Activated CD4-positive, alpha-beta memory T cell treated with anti-CD3 and anti-CD28 coated beads, Interleukin-2, amount 10 ng/mL, durations not matched to agents 7 days and 5 days (primary cell): ENCODE measurements at places on chromosomes 5 and 9.

DNA sequence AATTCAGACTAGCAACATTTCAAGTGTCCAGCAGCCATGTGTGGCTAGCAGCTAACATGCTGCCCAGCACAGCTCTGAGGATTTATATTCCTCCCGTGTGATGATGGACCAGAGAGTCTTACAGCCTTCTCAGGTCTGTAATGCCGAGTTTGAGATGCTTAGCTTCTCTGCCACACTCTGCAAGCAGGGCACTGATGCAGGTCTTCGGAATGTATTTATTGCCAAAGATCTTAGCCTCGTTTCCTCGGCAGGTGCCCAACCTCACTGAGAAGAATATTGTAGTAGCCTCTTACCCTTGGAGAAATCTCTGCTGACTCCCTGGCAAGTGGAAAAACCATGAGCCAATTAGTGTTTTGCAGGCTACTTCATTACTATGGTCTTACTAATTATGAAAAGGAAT lies 3.7 kb upstream of the RAI14 start:
- DNase-seq = no peak

GRCh38 chr9:72473474-72474261 lies 47.7 kb upstream of the TMC1 start:
- no peak for DNase-seq

- DNase-seq = no peak
These were observed 2.9 kb downstream of the SLC45A2 start for GRCh38 chr5:33981408-33982162.

GRCh38 chr9:125121146-125121545 lies 22.2 kb downstream of the SCAI start:
- no peak for DNase-seq

GRCh38 chr5:180908998-180909731 lies 10.2 kb downstream of the BTNL8 start:
- DNase-seq = no peak

GRCh38 chr5:151224372-151224771 lies 480 bp upstream of the CCDC69 start:
- no peak for DNase-seq

- no peak for DNase-seq
These were observed 16.3 kb upstream of the LAMC3 start for GRCh38 chr9:130992682-130993032.

DNA sequence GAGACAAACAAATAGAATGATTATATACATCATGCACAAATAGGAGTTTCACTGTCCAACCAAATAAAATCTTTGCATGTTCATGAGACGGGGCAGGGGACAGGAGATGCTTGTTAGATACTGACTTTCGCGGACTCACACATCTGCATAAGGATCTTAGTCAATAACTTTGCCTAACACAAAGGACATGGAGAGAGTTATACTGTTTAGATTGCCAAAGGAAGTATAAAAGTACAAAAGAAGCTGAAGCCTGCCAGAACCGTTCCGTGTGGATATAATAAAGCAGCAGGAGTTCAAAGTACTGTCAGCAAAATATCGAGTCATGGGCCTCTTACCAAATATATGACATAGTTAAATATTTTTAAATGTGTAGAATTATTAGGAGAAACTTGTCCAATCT lies 1148.4 kb downstream of the EFNA5 start:
- no peak for DNase-seq

GRCh38 chr5:108900668-108901067 lies 153.0 kb downstream of the FER start:
- no peak for DNase-seq

DNA sequence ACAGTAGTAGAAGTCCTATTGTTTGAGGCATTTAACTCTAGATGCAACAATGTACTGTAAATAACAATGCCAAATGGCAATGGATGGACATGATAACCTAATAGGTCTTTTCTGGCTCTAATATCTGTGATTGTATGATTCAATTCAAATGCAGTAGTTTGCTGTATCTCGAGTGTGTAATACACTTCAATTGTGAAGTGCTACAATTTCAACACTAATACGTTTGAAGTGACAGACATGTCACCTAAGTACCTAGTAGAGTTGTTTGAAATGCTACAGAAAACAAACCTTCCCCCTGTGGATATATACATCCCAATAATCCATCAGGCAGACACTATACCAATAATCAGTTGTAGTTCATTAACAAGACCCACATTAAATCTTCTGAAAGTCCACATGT lies 305.9 kb upstream of the ITGA1 start:
- DNase-seq = no peak

GRCh38 chr9:137416006-137416562 lies 6.9 kb downstream of the EXD3 start:
- no peak for DNase-seq

DNA sequence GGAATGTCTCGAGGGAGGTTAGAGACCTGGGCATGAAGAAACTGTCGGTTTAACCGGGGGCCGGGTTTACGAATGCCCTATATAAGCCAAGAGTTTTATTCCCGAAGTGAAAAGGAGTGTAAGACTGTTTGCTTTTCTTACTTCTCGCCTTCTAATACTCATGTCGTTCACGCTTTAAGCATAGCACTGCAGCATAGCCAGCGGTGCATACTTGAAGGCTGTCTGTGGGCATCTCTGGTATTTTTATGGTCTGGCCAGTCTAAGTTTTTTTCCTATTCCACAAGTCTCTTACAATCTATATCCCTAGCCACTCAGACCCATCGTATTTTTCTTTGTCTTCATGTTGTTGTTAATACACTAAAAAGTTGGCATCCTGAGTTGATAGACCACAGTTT lies 1.2 kb downstream of the UHRF2 start:
- no peak for DNase-seq

GRCh38 chr9:136306211-136307208 lies 2.6 kb upstream of the CCDC187 start:
- no peak for DNase-seq

DNA sequence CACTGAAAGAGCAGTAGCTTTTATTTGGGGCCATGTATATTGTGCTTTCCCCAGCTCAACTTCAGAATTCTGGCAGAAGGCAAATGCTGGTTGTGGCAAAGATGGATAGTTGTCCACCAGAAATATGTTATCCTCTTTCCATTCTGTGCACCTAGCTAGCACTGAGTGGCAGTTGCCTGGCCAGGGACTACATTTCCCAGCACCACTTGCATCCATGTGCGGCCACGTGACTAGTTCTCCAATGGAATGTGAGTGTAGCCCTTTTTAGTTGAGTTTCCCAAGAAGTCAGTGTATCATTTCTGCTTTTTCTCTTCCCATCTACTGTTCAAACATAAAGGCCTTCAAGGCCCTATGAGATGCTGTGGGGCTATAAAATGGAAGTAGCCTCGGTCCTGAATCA lies 354.0 kb upstream of the CLINT1 start:
- DNase-seq = no peak

- no peak for DNase-seq
These were observed 254.9 kb downstream of the PLK2 start for GRCh38 chr5:58204966-58205365.

DNA sequence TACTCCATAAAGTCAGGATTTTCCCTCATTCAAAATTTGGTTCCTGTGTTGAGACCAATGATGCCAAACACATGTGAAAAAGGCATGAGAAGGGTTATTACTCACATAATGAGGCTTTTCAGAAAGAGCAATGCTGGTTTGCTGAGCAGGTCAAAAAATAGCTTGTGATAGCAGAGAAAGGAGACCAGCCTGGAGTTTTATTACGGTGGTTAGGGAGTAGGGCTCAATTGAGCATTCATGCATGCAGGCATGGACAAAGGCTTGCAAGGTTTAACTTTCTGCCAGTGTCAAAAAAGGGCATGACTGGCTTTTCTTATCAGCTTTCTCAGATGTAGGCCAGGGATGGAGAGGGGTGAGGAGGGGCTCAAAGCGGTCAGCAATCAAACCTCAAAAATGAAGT lies 628.3 kb downstream of the DNAH5 start:
- DNase-seq = no peak

DNA sequence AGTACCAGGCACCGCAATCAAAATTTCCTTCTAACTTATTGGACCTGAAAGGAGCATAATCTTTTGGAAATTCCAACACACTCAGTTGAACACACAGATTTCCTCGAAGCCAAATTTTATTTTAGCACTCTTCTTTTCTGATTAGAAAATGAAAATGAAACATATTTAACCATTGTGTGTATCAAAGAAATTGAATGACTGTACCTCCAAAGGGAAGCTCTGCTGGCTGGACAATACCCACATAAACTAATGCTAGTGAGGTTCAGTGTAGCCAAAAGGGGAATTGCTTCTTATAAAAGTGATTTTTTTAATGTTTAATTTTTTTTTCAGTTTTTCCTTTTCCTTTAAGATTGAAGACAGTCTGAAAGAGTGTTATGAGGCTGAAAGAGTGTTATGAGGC lies 239.6 kb upstream of the NREP start:
- no peak for DNase-seq

DNA sequence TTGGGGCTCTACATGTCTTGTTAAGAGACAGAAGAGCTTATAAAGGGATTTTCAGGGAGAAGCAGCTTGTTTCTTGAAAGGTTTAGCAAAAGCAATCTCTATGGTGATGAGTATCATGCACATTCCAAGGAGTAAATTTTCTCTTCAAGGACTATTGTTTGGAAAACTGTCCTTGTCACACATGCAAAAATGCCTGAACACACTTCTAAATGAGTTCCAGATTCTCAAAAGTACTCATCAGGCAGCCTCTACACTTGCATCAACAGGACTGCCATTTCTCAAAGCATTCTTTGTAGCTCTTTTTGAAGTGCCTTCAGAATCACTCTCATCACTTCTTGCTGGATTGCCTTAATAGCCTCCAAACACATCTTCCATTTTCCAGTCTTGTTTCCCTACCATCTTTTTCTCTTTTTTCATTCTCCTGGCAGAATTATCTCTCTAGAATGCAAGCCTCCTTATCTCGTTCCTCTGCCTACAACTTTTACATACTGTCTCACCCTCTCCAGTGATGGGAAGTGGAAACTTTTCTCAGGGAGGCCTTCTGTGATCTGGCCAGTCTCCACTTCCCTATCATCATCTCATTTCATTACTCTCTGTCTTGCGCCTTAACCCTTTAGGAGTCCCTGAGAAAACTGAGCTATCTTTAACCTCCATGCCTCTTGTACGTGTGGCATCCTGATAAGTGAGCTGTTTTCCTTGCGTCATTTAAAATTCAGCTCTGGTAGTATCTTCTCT lies 631.5 kb upstream of the TLE4 start:
- DNase-seq = no peak

DNA sequence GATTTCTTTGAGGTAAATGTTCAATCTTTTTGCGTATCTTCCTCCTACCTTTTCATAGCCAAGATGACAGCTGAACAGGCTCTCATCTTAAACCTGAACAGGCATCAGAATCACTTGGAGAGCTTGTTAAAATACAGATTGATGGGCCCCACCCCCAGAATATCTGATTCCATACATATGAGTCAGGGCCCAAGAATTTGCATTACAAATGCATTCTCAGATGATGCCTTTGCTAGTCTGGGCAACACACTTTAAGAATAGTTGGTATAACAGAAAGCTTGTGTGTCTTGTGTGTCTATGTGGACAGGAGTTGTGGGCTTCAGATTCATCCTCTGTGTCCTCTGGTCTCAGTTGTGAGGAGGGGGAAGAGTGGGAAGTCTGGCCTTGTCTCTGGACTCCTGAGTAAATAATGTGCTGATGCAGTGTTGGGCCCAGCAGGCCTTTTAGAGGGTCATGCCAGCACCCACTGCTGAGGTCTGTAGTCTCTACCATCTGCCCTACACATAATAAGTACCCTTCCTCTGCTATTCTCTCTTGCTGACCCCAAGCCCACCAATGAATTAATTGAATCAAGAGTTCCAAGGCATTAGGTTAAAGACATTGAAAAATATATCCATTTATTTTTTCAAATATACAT lies 43.1 kb downstream of the PTCD2 start:
- DNase-seq = no peak

DNA sequence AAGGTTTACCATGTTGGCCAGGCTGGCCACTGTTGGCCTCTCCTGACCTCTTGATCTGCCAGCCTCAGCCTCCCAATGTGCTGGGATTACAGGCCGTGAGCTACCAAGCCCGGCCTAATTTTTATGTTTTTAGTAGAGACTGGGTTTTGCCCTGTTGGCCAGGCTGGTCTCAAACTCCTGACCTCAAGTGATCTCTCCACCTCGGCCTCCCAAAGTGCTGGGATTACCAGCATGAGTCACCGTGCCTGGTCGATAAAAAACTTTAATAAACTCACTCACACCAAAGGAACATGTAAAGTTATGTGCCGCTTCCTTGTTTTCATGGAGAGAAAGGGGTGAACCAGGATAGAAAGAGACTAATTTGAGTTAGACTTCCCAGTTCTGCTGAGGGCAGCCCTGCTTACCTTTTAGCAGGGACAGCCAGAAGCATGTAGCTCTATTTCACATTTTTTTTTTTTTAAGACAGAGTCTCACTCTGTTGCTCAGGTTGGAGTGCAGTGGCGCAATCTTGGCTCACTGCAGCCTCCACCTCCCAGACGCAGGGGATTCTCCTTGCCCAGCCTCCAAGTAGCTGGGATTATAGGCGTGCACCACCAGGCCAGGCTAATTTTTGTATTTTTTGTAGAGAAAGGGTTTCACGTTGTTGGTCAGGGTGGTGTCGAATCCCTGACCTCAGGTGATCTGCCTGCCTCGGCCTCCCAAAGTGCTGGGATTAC lies 11.4 kb upstream of the HAUS6 start:
- no peak for DNase-seq

GRCh38 chr5:74514888-74515551 lies 125.5 kb downstream of the ENC1 start:
- no peak for DNase-seq

GRCh38 chr9:25678846-25679360 lies 659 bp upstream of the TUSC1 start:
- DNase-seq = no peak
